ENCODE measurements at places on chromosomes 12 and 14. TPM values are rescaled to one million over a fixed set of nuclear protein-coding genes. Genes with fewer than 3 reads are reported as not detected.

DNA sequence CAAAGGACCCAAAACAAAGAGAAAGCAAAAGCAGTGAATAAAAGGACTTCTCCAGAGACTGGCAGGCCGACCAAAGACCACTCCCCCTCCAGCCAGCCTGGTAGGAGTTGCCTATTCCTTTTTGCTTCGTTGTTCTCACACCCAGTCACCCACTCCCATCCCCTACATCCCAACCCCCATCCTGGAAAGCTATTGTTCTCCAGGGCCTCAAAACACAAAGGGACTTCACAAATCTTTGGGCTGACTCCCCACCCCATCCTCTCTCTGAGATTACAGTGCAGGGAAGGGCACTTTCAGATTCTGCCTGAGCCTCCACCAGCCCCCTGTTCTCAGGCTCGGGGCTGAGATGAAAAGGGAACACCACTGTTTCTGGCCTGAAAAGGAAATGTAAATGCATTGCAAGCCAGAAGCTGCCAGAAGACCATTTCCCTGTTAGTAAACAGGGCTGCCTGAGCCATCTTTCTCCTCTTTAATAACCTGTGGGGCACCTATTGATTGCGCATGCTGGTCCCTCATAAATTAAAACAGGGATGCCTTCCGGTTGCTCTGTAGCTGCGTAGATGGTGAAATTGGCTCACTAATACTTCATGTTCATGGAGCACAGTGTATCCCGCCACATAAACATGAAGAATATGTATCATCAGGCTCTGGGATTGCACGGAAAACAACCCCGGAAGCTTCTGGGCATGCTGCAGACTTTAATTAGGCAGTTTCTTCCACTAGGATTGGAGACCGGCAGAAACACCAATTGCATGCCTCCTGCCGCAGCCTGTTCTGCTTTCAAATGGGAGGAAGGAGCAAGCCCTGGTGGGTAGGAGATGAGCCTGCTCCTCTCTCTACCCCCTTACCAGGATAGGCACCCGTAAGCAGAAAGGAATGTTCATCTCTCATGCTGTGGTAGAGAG lies 130.3 kb upstream of the FUT8 start:
- DNase-seq = no peak

GRCh38 chr12:96094201-96094600 lies 58.8 kb upstream of the LTA4H start:
- DNase-seq = no peak

GRCh38 chr14:94136575-94137331 lies 7.3 kb upstream of the IFI27L2 start:
- DNase-seq = peak; percentile 56

DNA sequence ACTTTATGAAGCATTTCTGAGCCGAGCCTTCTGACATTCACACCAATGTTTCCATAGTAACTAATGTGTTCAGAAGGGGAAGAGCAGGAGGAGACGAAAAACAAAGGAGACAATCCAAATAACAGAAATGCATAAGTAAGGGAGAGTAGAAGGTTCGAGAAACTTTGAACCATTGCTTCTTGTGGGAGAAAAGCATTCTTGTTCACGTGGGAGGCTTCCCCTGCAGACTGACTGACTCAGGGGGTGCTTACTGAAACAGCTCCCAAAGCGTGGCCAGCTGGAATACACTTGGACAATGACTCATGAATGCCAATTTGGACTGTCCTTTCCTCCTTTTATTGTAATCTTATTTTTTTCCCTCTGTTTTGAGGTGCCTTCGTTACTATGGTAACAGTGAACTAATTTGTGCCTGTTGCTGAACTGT lies 73.9 kb downstream of the NEDD1 start:
- no peak for DNase-seq

Gene MSI1
- 0.29 TPM for total RNA-seq

Gene NDRG2
- total RNA-seq = 31.3 TPM

Gene SCNN1A
- 5.7 TPM for total RNA-seq

GRCh38 chr12:87238466-87238865 lies 790.7 kb downstream of the C12orf50 start:
- DNase-seq = no peak

Gene BCL11B
- total RNA-seq = not detected

DNA sequence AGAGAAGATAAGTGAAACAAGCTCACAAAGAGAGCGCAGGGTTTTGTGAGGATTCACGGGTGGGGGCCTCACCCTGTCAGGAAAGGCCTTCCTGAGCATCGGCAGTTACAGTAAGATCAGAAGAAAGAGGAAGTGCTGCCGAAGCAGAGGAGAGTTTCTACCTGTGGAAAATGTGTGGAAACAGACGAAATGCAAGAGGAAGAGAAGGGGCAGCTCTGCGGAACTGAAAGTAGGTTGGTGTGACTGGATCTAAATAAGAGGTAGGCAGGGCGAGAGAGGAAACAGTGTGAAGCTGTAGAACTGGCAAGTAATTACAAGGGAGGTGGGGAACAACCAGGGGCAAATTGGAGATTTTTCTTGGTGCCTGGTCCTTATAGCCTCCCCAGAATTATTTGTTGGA lies 2.6 kb downstream of the GPR68 start:
- DNase-seq = no peak

Gene ITGA5
- total RNA-seq = 35.8 TPM

- DNase-seq = no peak
These were observed 284.4 kb upstream of the CRY1 start for GRCh38 chr12:107377596-107378385.

GRCh38 chr12:39490500-39491282 lies 47.8 kb upstream of the KIF21A start:
- peak; percentile 36 for DNase-seq

GRCh38 chr12:92292016-92292415 lies 146.4 kb upstream of the BTG1 start:
- DNase-seq = no peak

Gene ESRRB
- total RNA-seq = 0.71 TPM

Gene SPTB
- not detected for total RNA-seq

- no peak for DNase-seq
These were observed 222.6 kb downstream of the ADGRD1 start for GRCh38 chr12:131176266-131176665.

GRCh38 chr14:100476012-100476822 lies 111.0 kb downstream of the BEGAIN start:
- peak; percentile 92 for DNase-seq

- no peak for DNase-seq
These were observed 104.8 kb upstream of the CNTN1 start for GRCh38 chr12:40587421-40587820.

DNA sequence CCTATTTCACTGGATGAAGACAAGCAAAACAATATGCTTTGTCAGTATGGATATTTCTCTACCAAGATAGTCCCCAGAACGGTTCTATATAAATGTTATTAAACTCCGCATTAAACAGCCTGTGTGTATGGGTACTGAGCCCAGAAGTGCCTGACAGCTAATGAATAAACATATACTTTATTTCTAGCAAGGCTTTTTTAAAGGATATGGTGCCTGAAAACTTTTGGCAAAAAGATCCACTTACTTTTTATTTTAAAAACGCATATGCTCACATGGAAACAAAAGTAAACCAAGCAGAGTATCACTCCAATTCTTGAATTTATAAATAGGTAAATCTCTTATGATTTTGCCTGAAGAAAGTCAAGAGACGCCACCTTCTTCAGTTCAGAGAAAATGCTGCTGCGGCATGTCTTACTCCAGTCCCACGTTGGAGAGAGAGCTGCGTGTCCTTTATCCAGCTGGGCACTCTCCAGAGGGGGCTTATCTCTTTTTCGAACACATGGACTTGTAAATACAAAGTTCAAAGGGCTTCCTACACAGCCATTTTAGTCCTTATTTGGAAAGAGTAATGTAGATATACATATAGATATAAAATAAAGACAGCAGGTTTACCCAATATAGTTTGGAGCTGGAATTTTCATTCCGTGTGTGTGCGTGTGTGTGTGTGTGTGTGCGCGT lies 264.2 kb downstream of the ADAMTS20 start:
- DNase-seq = no peak

DNA sequence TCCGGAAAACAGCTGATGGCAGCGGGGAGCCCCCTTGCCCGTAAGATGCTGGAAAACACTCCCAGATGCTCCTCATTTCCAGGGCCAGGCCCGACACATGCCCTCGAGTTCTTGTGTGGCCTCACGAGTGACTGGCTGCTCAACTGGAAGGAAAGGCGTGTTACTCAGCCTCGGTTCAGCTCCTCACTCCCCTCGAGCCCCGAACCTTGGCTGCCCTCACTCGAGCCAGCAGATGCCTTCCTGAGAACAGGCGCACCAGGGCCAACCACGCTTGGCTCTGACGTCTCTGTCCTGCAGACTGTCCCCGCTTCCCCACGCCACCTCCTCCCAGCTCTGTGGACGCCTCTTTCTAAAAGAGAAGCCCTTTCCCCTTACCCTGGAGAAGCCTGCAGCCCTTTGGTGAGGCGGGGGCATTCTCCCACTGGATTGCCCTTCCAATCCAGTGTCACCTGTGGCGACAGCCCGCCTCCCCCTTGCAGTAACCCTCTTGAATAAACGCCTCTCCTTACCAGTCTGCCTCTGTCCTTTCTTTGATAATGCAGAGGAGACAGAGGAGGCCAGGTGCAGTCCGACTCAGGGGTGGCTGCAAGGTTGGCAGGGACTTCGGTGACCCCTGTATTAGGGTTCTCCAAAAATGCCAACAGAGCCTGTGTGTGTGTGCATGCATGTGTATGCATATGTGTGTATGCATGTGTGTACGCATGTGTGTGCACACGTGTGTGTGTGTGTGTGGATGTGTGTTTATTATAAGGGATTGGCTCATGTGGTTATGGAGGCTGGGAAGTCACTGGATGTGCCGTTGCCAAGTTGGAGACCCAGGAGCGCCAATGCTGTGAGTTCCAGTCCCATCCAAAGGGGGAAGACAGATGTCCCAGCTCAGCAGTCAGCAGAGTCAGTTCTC lies 166.3 kb downstream of the KIF26A start:
- DNase-seq = no peak

DNA sequence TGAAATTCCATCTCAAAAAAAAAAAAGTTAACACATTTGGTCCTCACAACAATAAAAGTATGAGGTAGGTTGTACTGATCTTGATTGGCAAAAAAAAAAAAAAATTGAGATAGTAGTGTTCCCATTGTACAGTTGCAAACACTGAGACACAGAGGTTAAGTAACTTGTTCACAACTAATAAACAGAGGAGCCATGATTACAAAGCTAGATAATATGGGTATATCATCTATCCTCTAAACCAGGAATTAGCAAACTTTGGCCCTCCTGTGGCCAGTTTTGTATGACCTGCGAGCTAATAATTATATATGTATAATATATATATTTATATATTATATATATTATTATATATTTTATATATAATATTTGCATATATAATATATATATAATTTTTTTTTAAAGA lies 2.3 kb upstream of the PSME1 start:
- DNase-seq = no peak

Gene TAS2R30
- not detected for total RNA-seq

GRCh38 chr14:71441126-71441525 lies 491.1 kb upstream of the RGS6 start:
- DNase-seq = no peak

Gene SMCO2
- not detected for total RNA-seq

Gene MYF5
- total RNA-seq = not detected

GRCh38 chr14:75049136-75049535 lies 2.1 kb downstream of the MLH3 start:
- DNase-seq = no peak

- no peak for DNase-seq
These were observed 306.3 kb downstream of the CACNA1C start for GRCh38 chr12:2358986-2359658.

Gene GDF11
- 2.8 TPM for total RNA-seq

- no peak for DNase-seq
These were observed 436.7 kb downstream of the ATP23 start for GRCh38 chr12:58378028-58378427.

Gene CCDC175
- not detected for total RNA-seq

- no peak for DNase-seq
These were observed 196.2 kb upstream of the FOXG1 start for GRCh38 chr14:28570391-28570790.

DNA sequence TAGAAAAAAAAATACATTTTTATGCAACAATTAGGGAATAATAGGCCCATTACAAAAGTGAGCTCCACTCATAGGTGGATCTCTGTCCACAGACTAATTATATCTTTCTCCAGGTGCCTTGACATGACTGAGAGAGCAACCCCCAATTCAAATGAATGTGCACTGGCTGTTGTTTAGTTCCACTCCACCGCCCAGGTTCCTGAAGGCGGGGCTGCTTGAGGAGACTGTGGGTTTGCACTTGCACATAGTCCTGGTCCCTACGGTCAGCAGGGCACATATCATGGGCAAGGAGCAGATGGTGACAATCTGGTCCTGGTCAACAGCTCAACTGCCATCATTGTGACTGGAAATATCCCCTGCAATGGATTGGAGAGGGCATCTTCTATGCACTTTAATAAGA lies 195.6 kb upstream of the PWP1 start:
- DNase-seq = no peak

DNA sequence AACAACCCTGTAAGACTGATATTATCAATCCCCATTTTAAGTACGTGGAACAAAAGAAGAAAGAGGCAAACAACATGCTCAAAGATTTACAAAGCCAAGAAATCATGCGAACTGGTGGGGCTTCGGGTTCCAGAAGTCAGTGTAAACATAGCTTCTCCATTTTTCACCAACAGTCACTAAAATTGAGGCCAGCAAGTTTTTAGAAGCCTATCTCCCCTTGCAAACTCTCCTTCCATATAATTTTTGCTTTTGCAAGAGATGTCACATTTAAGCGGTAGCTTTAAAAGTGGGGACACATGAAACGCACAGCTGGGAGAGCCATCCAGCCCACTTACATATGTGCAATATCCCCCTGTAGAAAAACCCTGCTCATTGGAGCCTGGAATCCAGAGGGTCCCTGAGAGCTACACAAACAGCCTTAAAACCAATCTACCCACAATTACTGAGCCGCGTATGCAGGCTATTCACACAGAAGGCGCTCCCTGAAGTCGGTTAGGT lies 797 bp downstream of the SLC11A2 start:
- DNase-seq = no peak

DNA sequence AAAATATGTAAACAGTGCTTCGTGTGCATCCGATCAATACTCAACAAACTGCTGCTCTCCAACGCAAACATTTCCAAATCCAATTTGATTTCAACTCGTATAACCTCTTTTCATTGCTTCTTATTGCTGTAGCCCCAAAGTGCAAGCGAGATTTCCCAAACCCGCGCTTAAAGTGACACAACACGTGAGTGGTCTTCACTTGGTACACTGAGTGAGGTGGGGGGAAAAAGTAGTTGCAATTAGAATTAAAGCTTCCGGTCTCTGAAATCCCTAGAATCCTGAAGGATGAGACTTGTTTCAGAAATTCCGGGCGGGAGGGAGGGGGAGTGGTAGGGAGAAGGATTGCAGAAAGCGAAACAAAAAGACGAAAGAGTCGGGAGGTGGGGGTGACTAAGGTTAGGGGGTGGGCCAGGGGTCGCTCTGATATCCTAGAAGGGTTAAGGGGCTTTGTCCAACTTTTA lies 387.5 kb downstream of the BCAT1 start:
- DNase-seq = no peak

- no peak for DNase-seq
These were observed 10.7 kb downstream of the UBE3B start for GRCh38 chr12:109488051-109488665.

Gene GUCY2C
- total RNA-seq = not detected

DNA sequence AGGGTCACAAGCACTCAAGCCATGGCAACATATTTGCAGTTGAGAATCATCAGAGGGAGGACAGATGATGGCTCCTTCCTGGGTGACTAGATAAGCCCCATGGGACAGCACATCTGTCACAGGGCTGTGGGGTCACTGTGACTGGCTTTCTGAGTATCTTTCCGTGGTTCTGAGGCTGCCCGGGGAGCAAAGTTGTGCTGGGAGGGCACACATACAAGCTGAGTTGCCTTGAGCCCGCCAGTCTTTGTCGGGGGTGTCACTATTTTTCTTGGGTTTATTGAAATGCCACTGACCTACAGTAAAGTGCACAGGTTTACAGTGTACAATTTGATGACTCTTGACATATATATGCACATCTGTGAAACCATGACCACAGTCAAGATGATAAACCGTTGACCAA lies 17.2 kb upstream of the KIF26A start:
- no peak for DNase-seq
